ENCODE measurements at places on chromosomes 3 and 15.

DNA sequence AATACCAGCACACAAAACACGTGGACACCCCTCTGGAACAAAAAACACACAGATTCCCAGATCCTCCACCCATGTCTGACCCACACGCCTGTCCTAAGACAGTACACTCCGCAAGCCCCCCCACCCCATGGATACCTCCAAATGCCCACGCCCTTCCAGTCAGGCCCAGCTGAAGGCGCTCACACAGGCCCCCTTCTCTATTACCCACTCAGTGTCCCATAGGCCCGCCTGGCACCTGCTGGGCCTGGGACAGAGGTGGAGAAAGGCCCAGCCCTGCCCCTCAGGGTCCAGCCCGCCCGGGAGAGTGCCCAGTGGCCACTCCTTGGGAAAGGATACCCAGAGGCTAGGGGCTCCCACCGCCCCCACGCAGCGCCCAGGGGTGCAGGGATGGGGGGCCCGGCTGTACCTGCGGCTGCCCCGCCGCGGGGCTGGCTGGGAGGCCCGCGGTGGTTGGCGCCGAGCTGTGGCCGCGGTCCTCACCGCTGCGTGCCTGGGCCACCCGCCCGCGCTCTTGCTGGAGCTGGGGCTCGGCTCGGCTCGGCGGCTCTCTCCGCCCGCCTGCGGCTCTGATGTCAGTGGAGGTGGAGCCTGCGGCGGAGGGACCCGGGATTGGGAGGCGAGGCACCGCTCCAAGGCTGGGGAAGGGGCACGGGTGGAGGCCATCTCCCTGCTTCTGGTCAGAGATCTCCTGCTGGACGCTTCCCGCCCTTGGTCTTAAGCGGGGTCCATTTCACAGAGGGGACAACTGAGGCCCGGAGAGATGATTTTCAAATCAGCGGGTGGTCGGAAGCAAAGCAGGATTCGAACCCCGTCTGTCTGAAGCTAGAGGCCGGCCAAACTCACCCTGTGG lies at the start of gene CAMK1:
Gene CAMK1, minus strand, starts transcription at position 522 of the 850 bp plus-strand sequence. CDS start 2,198 bp downstream, outside the sequence.
- DNase-seq: no peak

- DNase-seq: no peak
These were observed 47.8 kb downstream of the THBS1 start for GRCh38 chr15:39628546-39629257.

DNA sequence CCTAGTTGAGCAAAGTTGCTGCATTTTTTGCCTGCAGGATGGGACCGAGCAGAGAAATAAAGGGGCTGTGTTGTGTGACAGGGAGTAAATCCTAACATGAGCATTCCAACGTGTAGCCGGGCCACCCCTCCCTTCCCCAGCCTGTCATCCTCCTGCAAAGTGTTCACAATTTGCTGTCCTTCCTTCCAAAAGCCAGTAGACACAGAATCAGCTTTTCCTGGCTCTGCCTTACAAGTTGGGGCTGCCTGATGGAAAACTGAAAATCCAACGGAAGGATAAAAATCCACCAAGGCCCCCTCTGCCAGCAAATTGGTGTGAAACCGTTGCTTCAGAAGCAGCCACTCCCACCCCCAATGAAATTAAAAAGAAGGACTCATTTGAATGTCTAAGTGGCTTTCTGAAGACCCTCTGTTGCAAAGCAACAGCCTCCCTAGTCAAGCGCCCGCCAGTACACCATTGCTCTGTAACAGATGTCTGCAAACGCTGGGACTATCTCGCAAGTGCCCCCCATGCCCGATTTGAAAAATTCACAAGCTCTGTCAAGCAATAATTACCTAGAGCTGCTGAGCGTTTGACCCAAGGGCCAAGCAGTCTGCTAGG lies 665 bp downstream of the FRMD4B start:
- no peak for DNase-seq

- DNase-seq: no peak
These were observed 61.9 kb downstream of the TRAK1 start for GRCh38 chr3:42153039-42153438.

All from Kasumi-1 (cell line).